A673 (cell line): ENCODE measurements at places on chromosomes 1 and 21. TPM values are rescaled to one million over a fixed set of nuclear protein-coding genes. Genes with fewer than 3 reads are reported as not detected.

The FCRL1 gene
- not detected in 2 replicates for total RNA-seq

The PRKAA2 gene
- total RNA-seq, result 0.11 and 0.20 TPM in 2 replicates

The IVL gene
- total RNA-seq, result not detected in 2 replicates

The TPTE gene
- not detected in 2 replicates for total RNA-seq

The HHIPL2 gene
- total RNA-seq, result 0.66 TPM in 1 of 2 replicates, not detected in the other

The LRRC71 gene
- total RNA-seq, result not detected in 2 replicates

The SELL gene
- not detected in 2 replicates for total RNA-seq

The ZNF593OS gene
- total RNA-seq, result not detected in 2 replicates

The EDARADD gene
- 0.15 and 0.52 TPM in 2 replicates for total RNA-seq

The C4BPA gene
- total RNA-seq, result not detected in 2 replicates

The PEX11B gene
- total RNA-seq, result 22.1 and 22.4 TPM in 2 replicates

GRCh38 chr1:67855961-67856360 is 22.7 kb upstream of the GNG12 start:
- DNase-seq, result no peak

DNA sequence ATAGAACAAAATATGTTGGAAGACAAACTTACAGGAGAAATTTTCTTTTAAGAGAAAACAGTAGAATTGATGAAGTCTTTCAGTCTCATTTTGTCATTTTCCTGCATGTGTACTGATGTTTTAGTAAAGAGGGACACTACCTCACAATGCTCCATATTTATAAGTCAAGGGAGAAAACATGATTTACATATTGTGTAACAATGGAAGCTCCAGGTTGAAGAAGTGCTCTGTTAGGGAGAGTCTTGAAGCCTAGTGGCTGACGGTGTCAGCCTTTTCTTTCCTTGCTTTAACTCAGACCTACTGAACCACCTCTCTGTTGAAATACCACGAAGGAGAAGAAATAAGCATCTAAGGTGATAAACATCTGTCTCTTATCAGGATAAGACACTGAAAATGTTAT is 75.0 kb downstream of the C4BPA start:
- DNase-seq, result no peak

- no peak for DNase-seq
These were observed 53.6 kb upstream of the ASB17 start for GRCh38 chr1:75985827-75986226.

GRCh38 chr1:228839656-228840055 is 104.4 kb downstream of the RHOU start:
- no peak for DNase-seq

DNA sequence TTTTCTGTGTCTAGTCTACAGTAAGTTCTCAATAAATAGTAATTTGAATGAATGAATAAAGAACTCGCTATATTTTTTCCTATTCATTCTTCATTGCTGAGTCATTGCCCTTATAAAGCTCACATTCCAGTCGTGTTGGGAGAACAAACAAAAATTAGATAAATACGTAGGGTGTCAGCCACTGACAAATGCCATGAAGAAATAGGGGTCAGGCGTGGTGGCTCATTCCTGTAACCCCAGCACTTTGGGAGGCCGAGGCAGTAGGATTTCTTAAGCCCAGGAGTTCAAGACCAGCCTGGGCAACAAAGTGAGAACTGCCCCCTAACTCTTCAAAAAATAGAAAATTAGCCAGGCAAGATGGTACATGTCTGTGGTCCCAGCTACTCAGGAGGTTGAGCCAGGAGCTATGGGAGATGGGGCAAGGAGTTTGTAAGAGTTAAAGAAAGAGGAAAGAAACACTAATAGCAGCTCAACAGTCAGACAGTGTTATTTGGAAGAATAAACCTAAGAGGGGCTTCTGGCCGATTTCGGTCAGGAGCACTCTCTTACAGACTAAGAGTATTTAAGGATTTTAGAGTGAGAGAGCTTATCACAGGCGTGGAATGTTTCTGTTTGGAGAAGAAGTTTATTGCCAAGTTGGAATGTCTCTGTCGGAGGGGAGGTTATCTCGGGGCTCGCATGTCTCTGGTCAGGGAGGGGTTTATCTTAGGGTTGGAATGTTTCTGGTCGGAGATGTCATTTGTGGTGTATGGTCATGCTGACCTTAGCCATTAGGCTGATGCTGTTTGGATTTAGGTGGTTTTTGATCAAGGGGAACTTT is 1.8 kb upstream of the CHML start:
- no peak for DNase-seq

- no peak for DNase-seq
These were observed 616.0 kb downstream of the USP25 start for GRCh38 chr21:16345757-16346156.

DNA sequence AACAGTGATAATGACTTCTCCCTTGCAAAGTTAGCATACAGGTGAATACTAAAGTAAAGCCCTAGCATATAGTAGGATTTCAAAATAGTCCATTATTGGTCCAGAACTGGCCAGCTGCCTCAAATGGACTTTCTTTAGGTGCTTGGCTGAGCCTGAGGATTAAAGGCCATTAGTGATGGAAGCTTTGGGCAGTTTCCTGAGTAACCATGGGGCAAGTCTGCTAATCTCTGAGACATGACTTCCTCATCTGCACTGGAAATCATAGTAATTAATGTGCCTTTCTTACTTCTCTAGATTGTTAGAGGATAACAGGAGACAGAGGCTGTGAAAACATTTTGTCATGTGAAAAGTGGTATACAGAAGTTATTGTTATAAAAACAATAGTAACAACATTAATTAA is 156.5 kb upstream of the UBE2U start:
- no peak for DNase-seq

DNA sequence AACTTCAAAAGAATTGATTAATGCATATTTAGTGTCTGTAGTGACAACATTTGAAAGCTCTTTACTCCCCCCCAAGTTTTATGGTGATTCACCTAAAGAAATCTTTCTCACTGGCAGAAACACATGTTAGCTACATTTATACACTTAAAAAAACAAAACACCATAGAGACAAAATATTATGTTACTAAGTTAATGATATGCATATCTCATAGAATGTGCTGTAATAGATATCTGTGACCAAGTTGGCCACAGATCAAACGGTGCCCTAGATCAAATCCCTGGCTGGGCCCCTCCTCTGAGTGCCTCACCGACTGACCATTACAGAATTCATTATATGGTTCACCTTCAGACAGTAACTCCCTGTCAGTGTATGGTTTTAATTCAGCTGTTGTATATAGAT is 322.1 kb upstream of the LYPLAL1 start:
- DNase-seq, result no peak

- DNase-seq, result no peak
These were observed 18.6 kb downstream of the A3GALT2 start for GRCh38 chr1:33302325-33302724.

DNA sequence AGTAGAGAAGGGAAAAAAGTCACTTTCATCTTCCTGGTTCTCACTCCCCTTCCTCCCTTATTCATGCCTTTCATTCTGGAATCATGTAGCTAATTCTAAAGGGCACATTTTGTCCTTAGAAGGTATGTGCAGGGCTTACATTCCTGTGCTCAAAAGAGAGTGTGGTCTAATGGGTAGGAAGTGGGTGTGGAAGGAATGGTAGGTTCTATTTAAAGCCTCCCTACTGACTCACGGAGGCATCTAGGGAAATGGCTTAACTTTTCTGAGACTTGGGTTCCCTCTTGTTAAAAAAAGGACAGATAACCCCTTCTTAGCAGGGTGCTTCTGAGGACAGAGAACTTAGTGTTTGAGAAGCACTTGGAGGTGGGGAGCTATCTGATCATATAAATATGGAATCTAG is 249.3 kb upstream of the DUSP10 start:
- no peak for DNase-seq

DNA sequence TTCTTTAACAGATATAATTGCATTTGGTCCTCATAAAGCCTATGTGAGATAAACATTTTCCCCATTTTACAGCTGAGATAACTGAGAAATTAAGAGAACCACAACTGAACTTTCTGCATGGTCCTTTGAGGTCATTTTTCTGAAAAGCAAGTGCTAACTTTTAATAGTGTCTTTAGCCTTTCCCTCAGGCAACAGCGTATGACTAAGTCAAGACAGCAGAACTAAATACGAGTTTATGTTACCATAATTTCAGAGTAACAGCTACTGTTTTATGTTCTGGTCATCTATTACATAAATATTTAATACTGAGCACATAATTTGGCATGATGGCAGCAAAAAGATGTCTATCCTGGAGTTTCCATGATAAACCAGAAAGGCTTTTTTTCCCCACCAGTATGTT is 95.6 kb downstream of the OLFML2B start:
- DNase-seq, result no peak

DNA sequence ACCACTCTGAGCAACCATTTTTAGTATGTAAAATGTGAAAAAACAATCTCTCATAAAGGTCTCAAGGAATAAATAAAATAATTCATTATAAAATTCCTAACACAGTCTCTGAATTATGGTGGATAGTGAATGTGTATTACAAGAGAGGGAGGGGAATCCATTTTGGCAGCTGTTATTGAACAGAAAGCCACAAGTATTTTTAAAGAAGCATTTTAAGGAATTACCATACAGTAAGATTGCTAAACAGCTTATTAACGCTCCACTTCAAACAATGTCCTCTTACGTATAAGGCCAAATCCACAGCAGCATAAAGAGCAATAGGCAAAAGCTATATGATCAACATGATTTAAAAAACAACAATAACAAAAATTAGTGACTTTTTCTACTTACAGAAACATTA is 18.4 kb downstream of the PIGK start:
- no peak for DNase-seq

GRCh38 chr21:27132266-27132665 is 165.4 kb upstream of the ADAMTS5 start:
- DNase-seq, result no peak

DNA sequence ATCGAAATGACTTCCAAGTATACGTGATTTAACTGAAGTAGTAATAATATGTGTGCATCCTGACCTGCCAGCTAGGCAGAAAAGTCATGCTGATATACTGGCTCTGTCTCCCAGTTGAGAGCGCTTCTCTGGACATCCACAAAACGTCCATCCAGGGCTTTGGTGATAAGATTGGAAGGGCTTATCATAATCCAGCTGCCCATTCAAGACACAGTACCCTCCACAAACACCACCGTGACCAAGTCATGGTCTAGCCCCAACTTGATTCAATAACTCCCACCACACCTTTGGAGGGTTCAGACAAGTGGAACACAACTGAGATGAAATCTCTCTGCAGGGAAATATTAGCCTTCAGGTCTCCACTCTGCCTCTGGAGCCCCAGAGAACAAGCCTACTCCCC is 76.2 kb downstream of the CD46 start:
- no peak for DNase-seq

DNA sequence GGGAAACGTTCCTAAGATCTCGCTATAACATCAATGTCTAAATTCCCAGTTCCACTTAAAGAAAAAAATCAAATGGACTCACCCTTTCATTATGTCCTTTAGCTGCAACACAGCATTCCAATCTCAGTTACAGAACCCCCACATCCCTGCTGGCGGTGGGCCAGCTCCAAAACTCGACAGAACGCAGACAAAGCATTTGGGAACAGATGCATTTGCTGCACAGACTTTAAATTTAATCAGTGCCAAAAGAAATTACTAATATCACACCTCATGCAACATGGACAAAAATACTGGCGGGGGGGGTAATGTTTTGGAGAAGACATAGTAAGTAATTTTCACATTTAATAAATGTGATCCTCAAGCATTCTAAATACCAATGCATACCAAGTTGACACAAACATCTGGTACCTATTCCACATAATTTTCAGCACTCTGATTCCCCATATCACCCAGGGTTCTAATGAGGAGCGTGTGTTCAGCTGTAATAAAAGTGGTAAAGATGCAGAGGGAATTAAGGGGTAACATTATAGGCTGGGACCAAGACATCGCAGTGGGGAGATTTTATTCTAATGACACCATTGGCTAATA is 79.7 kb downstream of the TGFBR3 start:
- DNase-seq, result no peak
